ENCODE measurements at places on chromosomes 16 and 17. TPM values are rescaled to one million over a fixed set of nuclear protein-coding genes. Genes with fewer than 3 reads are reported as not detected.

- peak overlapping the region; percentile 63 for H3K4me3 ChIP-seq
- peak; percentile 67 for DNase-seq
- H3K27ac ChIP-seq = peak overlapping the region; percentile 74
- H3K36me3 ChIP-seq = no peaks in the 10 kb centered on the region
- H3K27me3 ChIP-seq = peaks cover 10% of the 10 kb centered on the region
Measured at GRCh38 chr17:78883089-78883532, 19.9 kb downstream of the CEP295NL start.

GRCh38 chr17:75684924-75685323 is 17.8 kb downstream of the SAP30BP start:
- no peak overlapping the region for H3K4me3 ChIP-seq
- no peaks in the 10 kb centered on the region for H3K36me3 ChIP-seq
- DNase-seq = no peak
- H3K4me1 ChIP-seq = peaks cover 49% of the 10 kb centered on the region
- no peaks in the 10 kb centered on the region for H3K27me3 ChIP-seq

DNA sequence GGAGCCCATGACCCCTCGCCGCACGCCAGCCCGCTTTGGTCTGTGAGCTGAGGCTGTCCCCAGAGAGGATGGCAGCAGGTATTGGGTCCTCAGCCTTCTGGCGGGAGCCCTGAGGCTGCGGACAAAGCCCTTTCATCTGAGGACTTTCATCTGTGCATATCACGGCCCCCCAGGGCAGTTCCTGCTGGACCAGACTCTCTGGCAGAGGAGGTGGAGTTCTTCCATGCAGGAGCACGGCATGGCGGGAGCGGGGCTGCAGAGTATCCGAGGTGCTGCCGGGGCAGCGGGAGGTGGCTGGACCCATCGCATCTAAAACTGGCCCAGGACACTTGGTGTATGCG is 18.8 kb downstream of the DHX38 start:
- no peak overlapping the region for H3K4me3 ChIP-seq
- H3K36me3 ChIP-seq = peaks cover 10% of the 10 kb centered on the region
- DNase-seq = no peak
- H3K27me3 ChIP-seq = no peaks in the 10 kb centered on the region

- no peak overlapping the region for H3K4me3 ChIP-seq
- H3K27me3 ChIP-seq = no peaks in the 10 kb centered on the region
- no peaks in the 10 kb centered on the region for H3K36me3 ChIP-seq
- no peak overlapping the region for H3K27ac ChIP-seq
Measured at GRCh38 chr16:65066651-65067050, 55.2 kb downstream of the CDH11 start.

DNA sequence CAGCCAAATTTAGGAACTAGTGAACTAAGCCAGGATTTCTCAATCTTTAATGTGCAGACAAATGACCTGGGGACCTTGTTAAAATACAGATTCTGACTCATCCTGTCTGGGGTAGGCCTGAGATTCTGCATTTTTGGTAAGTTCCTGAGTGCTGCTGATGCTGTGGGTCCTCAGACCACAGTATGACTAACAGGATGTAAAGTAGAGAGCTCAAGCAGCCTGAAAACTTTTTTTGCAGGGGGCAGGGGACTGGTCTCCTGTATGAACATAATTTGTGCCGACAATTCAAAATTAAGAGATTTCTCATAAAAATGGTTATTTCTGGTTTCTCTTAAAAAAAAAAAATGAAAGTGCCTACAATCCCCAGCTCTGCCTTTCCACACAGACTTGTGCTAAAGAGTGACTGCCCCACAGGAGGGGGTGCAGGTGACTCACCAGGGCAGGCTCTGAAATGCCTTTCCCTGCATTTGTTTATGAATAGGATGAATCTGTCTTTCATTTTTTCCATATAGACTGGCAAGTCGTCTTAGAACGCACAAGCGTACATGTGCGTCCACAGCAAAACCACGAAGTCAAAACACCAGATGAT is 271.5 kb downstream of the PHKB start:
- H3K36me3 ChIP-seq = no peaks in the 10 kb centered on the region
- peak overlapping the region; percentile 44 for H3K4me3 ChIP-seq
- peaks cover 5% of the 10 kb centered on the region for H3K27me3 ChIP-seq
- peak overlapping the region; percentile 7 for H3K27ac ChIP-seq

- H3K4me3 ChIP-seq = no peak overlapping the region
- H3K36me3 ChIP-seq = no peaks in the 10 kb centered on the region
- H3K27me3 ChIP-seq = peaks cover 14% of the 10 kb centered on the region
- no peaks in the 10 kb centered on the region for H3K4me1 ChIP-seq
- no peak overlapping the region for H3K27ac ChIP-seq
Measured at GRCh38 chr16:9658164-9658563, 524.1 kb downstream of the GRIN2A start.

DNA sequence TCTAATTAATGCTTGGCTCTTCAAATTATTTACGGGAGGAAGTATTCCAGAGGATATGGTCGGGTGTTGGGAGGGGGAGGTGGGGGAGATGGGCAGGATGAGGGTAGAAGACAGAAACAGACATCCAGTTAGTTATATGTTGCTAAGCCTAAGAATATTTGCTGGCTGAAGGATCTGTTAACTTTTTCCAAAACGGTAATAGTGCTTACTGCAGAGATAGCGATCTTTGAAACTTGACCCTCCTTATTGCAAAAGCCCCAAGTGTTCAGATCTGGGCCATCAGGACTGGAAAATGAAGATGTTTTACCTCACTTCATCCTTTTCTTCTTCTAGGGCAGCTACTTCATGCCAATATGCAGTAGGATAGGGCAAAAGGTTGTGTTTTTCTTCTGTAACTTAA is 27.0 kb upstream of the MMD start:
- DNase-seq = no peak
- peaks cover 3% of the 10 kb centered on the region for H3K4me1 ChIP-seq
- H3K36me3 ChIP-seq = no peaks in the 10 kb centered on the region
- H3K27me3 ChIP-seq = peaks cover 8% of the 10 kb centered on the region
- H3K27ac ChIP-seq = no peak overlapping the region

DNA sequence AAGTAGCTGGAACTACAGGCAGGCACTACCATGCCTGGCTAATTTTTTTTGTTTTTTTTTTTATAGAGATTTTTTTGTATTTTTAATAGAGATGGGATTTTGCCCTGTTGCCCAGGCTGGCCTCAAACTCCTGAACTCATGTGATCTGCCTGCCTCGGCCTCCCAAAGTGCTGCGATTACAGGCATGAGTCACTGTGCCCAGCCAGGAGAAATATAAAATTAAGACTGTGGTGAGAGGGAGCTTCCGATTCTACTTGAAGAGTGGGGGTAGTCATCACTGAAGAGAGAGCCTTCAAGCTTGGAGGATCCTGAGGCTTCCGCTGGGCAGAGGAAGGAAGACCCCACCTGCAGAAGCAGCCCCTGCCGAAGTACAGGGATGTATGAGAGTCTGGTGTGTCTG is 34.4 kb upstream of the RGS9 start:
- no peaks in the 10 kb centered on the region for H3K27me3 ChIP-seq
- peaks cover 22% of the 10 kb centered on the region for H3K4me1 ChIP-seq
- H3K36me3 ChIP-seq = no peaks in the 10 kb centered on the region
- no peak overlapping the region for H3K27ac ChIP-seq

GRCh38 chr17:59437791-59438281 is 106.4 kb downstream of the YPEL2 start:
- H3K27me3 ChIP-seq = peaks cover 7% of the 10 kb centered on the region
- no peak for DNase-seq
- peak overlapping the region; percentile 47 for H3K4me3 ChIP-seq
- no peaks in the 10 kb centered on the region for H3K36me3 ChIP-seq
- peaks cover 6% of the 10 kb centered on the region for H3K4me1 ChIP-seq

- H3K27me3 ChIP-seq = peaks cover 6% of the 10 kb centered on the region
- H3K36me3 ChIP-seq = no peaks in the 10 kb centered on the region
- no peaks in the 10 kb centered on the region for H3K4me1 ChIP-seq
Measured at GRCh38 chr17:78567991-78568390, 9.2 kb downstream of the DNAH17 start.

GRCh38 chr17:72616447-72616846 is 476.0 kb downstream of the SLC39A11 start:
- H3K36me3 ChIP-seq = no peaks in the 10 kb centered on the region
- no peak overlapping the region for H3K27ac ChIP-seq
- H3K4me1 ChIP-seq = peaks cover 7% of the 10 kb centered on the region
- no peak overlapping the region for H3K4me3 ChIP-seq
- no peak for DNase-seq

- no peak overlapping the region for H3K27ac ChIP-seq
- no peak for DNase-seq
- no peaks in the 10 kb centered on the region for H3K36me3 ChIP-seq
Measured at GRCh38 chr16:64712026-64712425, 409.8 kb downstream of the CDH11 start.

GRCh38 chr17:82836823-82837357 is 2.9 kb downstream of the ZNF750 start:
- no peaks in the 10 kb centered on the region for H3K36me3 ChIP-seq
- H3K4me1 ChIP-seq = peaks cover 17% of the 10 kb centered on the region
- H3K27ac ChIP-seq = no peak overlapping the region
- no peak for DNase-seq
- no peaks in the 10 kb centered on the region for H3K27me3 ChIP-seq

- peaks cover 6% of the 10 kb centered on the region for H3K4me1 ChIP-seq
- no peaks in the 10 kb centered on the region for H3K36me3 ChIP-seq
- no peak overlapping the region for H3K4me3 ChIP-seq
- no peak for DNase-seq
- no peak overlapping the region for H3K27ac ChIP-seq
- peaks cover 67% of the 10 kb centered on the region for H3K27me3 ChIP-seq
Measured at GRCh38 chr16:66428682-66429251, 1.7 kb downstream of the BEAN1 start.

DNA sequence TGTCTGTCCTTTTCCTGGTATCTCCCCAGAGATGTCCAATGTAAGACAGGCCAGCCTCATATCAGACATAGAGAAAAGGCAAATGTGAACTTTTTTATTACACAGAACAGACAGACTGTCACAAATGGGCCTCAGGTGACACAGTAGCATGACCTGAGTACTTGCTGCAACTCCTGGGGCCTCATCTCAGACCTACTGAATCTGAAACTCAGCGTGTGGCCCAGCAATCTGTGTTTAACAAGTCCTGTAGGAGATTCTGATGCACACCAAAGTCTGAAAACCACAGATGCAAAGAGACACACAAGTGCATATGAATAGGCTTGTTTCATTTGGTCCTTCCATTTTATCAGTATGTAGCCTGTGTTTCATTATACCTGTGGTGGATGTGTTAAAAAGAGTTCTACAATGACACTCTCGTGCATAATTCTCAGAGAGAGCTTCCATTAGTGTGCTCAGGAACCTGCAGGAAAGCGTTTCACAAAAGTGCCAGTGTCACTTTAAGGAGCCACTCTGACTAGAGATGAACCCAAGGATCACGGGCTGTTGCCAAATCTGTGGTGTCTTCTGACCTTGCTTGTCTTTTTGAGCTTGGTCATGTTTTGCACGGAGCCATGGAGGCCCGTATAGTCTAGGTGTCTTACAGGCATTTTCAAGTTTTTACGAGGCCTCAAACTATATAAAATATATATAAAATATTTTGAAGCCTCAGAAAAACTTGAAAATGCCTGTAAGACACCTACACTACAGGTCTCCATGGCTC is 33.8 kb upstream of the NF1 start:
- no peak for DNase-seq
- H3K4me3 ChIP-seq = no peak overlapping the region
- H3K27ac ChIP-seq = no peak overlapping the region

GRCh38 chr17:17027442-17028058 is 14.7 kb upstream of the MPRIP start:
- no peak overlapping the region for H3K4me3 ChIP-seq
- no peaks in the 10 kb centered on the region for H3K36me3 ChIP-seq
- H3K4me1 ChIP-seq = no peaks in the 10 kb centered on the region
- no peaks in the 10 kb centered on the region for H3K27me3 ChIP-seq

DNA sequence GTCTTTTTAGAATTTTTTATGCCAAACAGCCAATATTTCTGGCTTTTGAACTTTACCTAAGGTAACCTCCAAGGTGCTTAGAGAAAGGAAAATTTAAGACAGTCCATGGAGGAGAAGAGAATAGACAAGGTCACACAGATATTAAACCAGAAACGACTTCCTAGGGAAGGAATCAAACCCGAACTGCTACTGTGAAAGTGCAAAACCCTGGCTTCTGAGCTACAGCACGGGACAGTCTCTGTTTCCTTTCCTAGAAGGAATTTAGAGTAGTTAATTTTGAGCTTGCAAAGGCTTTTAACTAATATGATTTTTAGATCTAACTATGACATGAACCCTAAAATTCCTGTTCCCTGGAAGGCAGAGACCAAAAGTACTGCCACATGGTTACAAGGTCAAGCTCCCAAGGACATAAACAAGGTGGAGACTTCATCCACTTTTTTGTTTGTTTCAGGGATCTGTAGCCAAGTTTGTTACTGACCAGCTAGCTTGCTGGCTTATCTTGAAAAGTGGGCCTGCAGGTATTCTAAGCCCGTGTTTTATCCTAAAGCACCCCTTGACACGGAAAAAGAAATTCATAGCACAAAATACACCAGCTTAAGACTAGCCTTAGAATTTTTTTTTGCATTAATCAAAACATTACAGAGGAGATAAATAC is 188.2 kb downstream of the SPECC1 start:
- H3K36me3 ChIP-seq = no peaks in the 10 kb centered on the region
- H3K27ac ChIP-seq = no peak overlapping the region

GRCh38 chr17:53896047-53896446 is 73.3 kb downstream of the KIF2B start:
- no peak overlapping the region for H3K4me3 ChIP-seq
- H3K27me3 ChIP-seq = no peaks in the 10 kb centered on the region
- no peaks in the 10 kb centered on the region for H3K36me3 ChIP-seq
- H3K4me1 ChIP-seq = no peaks in the 10 kb centered on the region

- H3K4me1 ChIP-seq = peaks cover 8% of the 10 kb centered on the region
- no peak for DNase-seq
- no peak overlapping the region for H3K27ac ChIP-seq
- H3K4me3 ChIP-seq = no peak overlapping the region
- no peaks in the 10 kb centered on the region for H3K36me3 ChIP-seq
- peaks cover 61% of the 10 kb centered on the region for H3K27me3 ChIP-seq
Measured at GRCh38 chr17:6660805-6661463, 9.4 kb downstream of the C17orf100 start.

- peaks cover 8% of the 10 kb centered on the region for H3K4me1 ChIP-seq
- DNase-seq = no peak
- no peaks in the 10 kb centered on the region for H3K27me3 ChIP-seq
- no peak overlapping the region for H3K27ac ChIP-seq
- H3K36me3 ChIP-seq = no peaks in the 10 kb centered on the region
- no peak overlapping the region for H3K4me3 ChIP-seq
Measured at GRCh38 chr17:40247926-40248495, 28.9 kb downstream of the WIPF2 start.

GRCh38 chr17:82160075-82160474 is 52.6 kb downstream of the CCDC57 start:
- H3K36me3 ChIP-seq = no peaks in the 10 kb centered on the region
- no peak for DNase-seq
- no peak overlapping the region for H3K27ac ChIP-seq

GRCh38 chr16:78877114-78877655 is 723.4 kb downstream of the MAF start:
- H3K27ac ChIP-seq = no peak overlapping the region
- H3K27me3 ChIP-seq = no peaks in the 10 kb centered on the region
- H3K4me1 ChIP-seq = no peaks in the 10 kb centered on the region
- no peaks in the 10 kb centered on the region for H3K36me3 ChIP-seq
- DNase-seq = no peak
- no peak overlapping the region for H3K4me3 ChIP-seq

Gene CSH1
- total RNA-seq = not detected

Gene WNT9B
- total RNA-seq = not detected

Gene CDK3
- 9.8 TPM for total RNA-seq

Gene CCL7
- not detected for total RNA-seq

Gene XYLT1
- total RNA-seq = 26.4 TPM

Gene ATF7IP2
- 23.0 TPM for total RNA-seq

Gene NBR1
- total RNA-seq = 33.1 TPM

Gene MAP2K3
- 92.9 TPM for total RNA-seq

Gene RNF43
- total RNA-seq = not detected

Gene CD300H
- not detected for total RNA-seq

Gene PSMD11
- 203 TPM for total RNA-seq

Gene SCNN1B
- not detected for total RNA-seq

Gene CMTM1
- 7.2 TPM for total RNA-seq

Gene TMEM114
- total RNA-seq = not detected

Gene ODAD4
- total RNA-seq = 0.12 TPM

Gene TTYH2
- 1.9 TPM for total RNA-seq

Gene NT5C3B
- total RNA-seq = 49.4 TPM

All from natural killer cell treated with Interleukin-12 subunit alpha and Interleukin-12 subunit beta and Interleukin-15 and Interleukin-18, amount 100 ng/mL, for 72 hours (primary cell).